ENCODE measurements at places on chromosomes 3 and 15.

GRCh38 chr3:98765721-98766120 is 2.6 kb downstream of the ST3GAL6 start:
- no peak for DNase-seq

GRCh38 chr15:63879211-63879610 is 45.5 kb upstream of the HERC1 start:
- DNase-seq = no peak

- DNase-seq = no peak
These were observed 12.6 kb upstream of the FBN1 start for GRCh38 chr15:48657950-48658591.

DNA sequence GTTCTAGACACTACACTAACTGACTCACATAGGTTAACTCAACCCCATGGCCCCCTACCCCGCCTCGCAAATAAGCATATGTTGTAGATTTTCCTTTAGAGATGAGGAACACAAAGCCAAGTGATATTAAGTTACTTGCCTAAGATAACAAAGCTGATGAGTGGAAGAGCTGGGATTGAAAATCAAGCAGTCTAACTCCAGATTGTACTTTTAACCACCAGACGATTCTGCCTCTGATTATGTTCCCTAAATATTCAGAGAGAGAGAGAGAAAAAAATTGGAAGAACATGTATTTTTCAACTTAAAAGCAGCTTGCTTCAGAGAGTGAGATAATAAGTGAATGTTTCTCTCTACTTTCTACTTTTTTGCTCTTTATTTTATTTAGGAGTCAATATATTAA is 66.9 kb upstream of the THBS1 start:
- no peak for DNase-seq

DNA sequence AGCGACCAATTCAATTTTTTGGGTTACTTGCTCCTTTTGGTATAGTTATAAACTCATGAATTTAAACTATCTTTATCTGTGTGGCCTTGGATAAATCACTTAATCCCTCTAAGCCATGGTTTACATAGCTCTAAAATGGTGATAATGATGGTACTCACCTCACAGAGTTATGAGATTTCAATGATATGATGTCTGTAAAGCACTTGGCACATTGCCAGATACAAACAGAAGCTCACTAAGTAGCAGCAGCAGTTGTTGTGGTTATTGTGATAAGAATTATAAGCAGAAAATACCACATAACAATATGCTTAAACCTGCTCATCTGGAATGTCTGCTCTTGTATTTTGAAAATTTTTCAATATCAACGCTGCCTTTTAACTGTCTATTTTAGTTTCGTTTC is 185.1 kb upstream of the SNTN start:
- DNase-seq = no peak

Data from iPS DF 6.9 (cell line).